ENCODE measurements at places on chromosomes 3 and 15.

- DNase-seq = no peak
These were observed 10.9 kb downstream of the TAGLN3 start for GRCh38 chr3:112009670-112010069.

- DNase-seq = no peak
These were observed 11.1 kb downstream of the GPR176 start for GRCh38 chr15:39909007-39909406.

DNA sequence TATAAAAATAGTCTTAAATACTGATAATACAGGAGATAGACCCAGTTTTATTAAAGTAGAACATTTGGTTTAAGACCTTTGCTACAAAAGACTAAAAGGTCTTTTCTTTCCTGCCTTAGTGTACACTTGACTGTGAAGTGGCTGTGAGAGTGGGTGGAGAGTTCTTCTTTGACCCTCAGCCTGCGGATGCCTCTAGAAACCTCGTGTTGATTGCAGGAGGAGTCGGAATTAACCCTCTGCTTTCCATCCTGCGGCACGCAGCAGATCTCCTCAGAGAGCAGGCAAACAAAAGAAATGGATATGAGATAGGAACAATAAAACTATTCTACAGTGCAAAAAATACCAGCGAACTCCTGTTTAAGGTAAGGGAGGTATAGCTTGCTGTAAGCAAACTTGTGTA lies 36.5 kb downstream of the OXNAD1 start:
- peak; percentile 44 for DNase-seq

DNA sequence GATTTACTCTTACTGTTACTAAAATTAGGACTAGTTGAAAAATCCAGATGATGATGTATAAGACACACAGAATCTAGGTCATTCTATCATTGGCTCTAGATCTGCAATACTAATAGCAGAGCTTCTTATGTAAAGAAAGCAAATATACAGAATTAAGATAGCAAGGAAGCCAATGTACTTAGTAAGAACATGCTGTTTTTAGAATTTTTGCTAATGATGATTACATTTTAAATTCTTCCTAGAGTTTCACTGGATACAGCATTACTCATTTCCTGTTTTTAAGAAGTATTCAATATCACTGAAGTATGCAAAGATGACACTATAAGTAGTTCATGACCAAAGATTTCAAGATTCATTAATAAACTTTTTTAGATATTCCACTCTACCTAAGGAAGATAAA lies 60.7 kb downstream of the CFAP20DC start:
- DNase-seq = no peak

DNA sequence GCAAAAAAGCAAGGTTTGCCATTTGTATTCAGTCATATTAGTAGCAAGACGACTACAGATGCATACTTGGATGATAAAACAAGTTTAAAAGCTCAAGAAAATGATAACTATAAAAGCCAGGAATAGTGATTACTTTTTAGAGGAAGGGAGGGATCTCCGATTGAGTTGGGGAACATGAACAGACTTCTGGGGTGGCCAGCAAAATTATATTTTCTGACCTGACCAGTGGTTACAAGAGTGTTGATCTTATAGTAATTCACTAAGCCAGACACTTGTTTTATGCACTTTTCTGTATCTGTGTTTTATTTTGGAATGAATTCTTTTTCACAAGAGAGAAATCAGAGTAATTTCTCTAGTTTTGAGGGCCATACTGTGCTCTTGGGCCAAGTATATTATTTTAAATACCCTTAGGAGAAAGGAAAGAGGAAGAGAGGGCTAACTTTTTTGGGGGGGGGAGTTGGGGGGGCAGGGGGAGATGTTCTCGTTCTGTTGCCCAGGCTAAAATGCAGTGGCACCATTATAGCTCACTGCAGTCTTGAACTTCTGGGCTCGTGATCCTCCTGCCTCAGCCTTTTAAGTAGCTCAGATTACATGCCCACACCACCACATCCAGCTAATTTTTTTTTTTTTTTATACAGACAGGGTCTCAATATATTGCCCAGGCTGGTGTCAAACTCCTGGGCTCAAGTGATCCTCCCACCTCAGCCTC lies 57.3 kb downstream of the TGFBR2 start:
- DNase-seq = no peak

DNA sequence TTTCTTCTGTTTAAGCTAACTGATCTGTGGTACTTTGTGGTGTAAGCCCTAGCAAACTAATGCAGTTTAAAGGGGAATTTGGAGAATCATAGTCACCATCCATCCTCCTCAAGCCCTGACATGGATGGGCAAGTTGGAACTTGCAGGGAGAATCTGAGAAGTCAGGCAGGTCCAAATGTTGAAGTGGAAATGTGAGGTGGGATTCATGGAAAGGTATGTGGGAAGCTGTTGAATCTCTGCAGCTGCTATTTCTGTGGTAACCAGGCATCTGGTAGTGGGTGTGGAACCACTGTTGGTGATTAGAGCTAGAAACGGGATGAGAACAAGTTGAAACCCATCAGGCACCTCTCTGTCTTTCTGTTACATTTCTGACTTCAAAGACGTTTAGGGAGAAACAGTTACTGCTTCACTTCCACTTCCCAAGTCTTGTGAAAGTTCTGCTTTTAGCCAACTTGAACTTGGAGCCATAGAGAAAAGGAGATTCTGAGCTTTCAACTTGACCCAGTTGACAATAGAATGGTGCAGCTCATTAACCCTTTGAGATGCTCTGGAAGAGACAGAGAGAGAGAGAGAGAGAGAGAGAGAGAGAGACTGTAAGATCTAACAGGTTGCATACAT lies 38.1 kb upstream of the NMNAT3 start:
- no peak for DNase-seq

DNA sequence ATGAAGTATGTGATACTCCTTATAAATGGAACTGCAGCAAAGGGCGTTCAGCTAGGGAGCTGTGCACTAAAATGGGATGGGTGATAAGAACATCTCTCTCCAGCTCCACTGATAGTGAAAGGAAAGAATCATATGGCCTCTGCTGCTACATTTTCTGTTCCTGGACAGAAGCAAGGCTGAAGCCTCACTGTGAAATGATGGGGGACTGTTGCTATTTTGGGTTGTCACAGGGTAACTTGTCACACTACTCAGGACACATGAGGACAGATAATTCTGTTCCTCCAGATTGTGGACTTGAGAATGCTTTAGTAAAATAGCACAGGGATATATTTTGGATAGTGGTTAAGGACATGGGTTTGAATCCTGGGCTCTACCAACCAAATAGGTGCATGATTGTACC lies 423.6 kb downstream of the FHIT start:
- DNase-seq = no peak

- DNase-seq = no peak
These were observed 113.2 kb downstream of the MBNL1 start for GRCh38 chr3:152381881-152382295.

DNA sequence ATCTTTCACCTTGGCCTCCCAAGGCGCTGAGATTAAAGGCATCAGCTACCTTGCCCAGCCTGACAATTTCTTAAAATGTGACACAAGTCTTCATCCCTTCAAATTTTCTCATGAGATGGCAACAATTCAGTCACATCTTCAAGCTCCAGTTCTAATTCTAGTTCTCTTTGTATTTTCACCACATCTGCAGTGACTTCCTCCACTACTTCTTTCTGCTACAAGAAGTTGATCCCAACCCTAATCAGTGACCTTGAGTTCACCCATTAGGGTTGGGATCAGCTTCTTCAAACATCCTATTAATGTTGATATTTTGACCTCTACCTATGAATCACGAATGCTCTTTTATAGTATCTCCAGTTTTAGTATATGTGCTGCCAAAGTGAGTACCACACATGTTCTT lies 59.8 kb downstream of the TRIM71 start:
- no peak for DNase-seq

- DNase-seq = no peak
These were observed 181.3 kb downstream of the RORA start for GRCh38 chr15:61047783-61048182.

DNA sequence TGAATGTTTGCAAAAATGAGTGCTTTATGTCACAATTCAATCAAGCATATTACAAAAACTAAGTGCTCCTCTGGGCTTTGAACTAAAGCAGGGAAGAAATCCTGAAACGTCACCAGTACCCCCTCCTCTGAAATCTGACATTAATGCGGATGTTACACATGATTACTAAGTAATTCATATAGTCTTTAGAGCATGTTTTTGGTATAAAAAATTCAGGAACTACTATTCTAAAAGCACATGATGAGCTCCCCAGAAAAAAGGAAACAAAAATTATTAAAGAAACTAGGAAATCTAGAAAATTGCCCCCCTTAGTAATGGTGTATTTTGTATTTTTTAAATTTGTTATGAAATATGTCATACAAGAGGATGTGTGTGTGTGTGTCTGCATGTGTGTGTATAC lies 87.7 kb downstream of the MYO5A start:
- no peak for DNase-seq

DNA sequence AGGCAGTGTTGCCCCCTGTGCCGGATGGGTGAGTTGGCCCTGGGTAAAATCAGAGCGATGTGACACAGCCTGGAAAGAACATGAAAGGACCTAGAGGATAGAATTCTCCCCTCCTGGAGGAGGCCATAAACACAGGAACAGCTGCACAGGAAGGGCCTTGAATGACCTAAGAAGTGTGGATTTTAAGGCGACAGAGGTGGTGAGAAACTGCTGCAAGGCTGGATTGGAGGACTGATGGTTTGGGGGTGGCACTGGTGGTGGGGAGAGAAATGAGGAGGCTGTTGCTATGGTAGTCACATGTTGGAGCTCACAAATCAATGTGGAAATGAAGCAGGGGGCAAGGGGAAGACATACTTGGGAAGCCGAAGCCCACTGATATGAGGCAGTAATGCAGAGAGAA lies 13.8 kb downstream of the XIRP1 start:
- DNase-seq = no peak
